ENCODE measurements at places on chromosomes 16 and 17.

- DNase-seq, result no peak
Observed at GRCh38 chr16:8571061-8571596, 19.2 kb downstream of the TMEM114 start.

GRCh38 chr16:78764478-78764877 lies 665.0 kb downstream of the WWOX start:
- DNase-seq, result no peak

DNA sequence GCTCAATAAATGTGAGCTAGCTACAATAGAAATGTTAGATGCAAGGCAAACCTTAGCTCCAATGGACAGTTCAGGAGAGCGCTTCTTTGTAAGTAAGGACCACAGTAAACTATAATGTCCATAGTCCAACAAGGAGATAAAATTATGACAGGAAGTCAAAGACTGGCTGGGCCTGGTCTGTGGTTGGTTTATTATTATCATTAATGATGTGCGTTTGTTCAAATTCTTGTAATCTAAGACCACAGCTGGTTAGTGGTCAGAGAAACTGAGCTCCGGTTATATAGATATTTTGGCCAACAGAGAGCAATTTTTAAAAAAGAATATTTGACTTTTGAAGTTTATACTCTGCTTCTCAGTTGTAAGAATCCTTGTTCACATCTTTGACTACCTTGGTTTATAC lies 4.7 kb upstream of the CMTM2 start:
- no peak for DNase-seq

- DNase-seq, result no peak
Observed at GRCh38 chr17:3727041-3727440, 3.3 kb downstream of the HASPIN start.

DNA sequence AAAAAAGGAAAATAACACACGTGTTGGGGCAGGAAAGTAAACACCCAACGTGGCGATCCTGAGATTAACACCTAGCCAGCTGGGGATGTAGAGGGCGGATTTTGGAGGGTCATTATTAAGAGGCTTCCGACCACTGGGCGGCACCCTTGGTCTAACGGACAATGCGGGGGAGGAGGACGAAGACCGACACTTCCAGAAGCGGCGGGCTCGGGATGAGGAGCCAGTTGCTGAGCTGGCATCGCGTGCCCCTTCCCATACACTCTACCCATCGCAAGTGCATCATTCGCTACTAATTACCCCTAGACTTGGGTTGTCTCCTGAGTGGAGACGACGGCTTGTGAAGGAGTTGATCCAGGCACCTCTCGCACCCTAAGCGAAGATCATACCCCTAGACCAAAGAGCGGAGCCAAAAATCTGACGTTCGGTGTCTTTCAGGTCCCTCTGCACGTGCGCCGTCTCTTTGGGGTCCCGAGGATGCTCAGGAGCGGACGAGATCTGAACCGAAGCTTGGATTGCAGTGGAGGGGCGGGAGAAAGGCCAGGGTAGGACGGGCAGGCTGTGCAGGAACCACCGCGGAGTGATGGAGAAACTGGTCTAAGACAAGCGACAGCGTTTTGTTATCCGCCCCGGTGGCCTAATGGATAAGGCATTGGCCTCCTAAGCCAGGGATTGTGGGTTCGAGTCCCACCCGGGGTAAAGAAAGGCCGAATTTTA lies 17.6 kb downstream of the ZNF213 start:
- DNase-seq, result peak; percentile 87

DNA sequence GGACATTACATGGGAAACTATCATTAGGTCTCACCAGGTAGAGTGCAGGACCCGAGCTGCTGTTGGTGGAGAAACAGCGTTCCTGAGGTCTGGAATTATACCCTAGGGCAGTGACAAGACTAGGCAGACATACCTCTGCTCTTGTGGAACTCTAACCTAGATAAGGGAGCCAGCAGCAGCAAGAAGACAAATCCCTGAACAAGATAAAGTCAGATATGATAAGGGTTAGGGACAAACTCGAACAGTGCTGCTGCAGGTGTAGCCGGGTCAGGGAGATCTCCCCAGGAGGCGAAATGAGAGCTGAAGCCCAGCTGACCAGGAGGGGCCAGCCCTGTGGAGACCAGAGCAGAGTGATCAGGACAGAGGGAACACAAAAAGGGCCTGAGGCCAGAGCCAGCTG lies 34.7 kb downstream of the ARSG start:
- no peak for DNase-seq

DNA sequence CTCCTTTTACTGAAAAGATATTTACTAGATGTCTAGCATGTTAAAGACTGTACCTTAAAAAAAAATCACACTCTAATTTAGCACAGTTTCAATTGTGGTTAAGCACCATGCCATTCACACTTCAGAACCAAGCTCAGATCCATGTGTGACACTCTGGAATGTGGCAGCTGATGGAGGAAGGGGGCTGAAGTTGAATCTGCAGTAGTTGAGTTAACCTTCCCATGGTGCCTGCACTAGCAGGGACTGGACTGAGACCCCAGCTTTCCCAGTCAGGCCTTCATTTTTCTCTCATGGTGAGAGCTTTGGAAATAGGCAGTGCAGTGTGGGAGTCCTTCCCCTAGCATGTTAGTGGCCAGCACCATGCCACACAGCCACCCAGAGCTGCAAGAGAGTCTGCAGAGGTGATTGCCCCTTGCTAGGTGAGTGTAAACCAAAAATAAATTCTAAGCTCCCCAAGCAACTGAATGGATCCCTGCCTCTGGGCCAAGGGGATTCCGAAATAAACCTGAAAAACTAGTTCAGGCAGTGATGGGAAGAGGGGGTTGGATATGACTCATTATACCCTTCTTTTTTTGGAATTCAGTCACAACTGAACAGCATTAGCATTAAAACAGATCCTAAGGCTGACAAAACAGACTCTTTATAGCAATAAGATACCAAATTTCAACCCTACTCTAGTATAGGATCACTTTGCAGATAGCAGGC lies 208.5 kb downstream of the WWOX start:
- DNase-seq, result no peak

- no peak for DNase-seq
Observed at GRCh38 chr16:50697881-50698767, 4.7 kb downstream of the NOD2 start.

GRCh38 chr17:13222975-13223374 lies 205.1 kb upstream of the ELAC2 start:
- DNase-seq, result no peak

DNA sequence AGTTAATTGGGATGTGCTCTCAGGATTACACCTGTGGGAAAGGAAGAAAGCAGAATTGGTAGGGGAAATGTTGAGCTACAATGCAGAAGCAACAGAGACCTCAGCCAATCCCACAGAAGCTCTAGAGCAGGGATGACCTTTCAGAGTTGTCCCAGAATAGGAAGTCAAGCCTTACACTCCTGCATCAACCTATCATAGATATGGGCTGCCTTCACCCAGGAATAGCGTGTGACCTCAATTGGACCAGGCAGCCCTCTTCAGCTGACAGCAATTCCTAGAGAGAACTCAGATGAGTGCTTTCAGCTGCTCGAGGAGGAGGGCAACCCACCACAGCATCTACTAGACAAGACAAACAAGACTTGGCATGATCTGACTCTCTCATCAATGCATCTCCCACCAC lies 189.7 kb downstream of the TMEM132E start:
- no peak for DNase-seq

DNA sequence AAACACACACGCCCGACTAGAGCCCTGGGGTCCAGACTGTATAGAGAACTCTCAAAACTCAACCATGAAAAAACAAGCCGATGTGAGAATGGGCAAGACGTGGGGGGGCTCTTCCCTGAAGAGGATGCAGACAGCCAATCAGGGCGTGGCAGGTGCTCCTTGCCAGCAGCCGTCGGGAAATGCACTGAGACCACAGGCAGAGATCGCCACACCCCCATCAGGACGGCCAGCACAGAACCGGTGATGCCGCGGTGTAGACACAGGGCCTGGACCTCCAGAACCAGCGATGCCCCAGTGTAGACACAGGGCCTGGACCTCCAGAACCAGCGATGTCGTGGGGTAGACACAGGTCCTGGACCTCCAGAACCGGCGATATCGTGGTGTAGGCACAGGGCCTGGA lies 169.2 kb downstream of the LAT start:
- DNase-seq, result no peak

DNA sequence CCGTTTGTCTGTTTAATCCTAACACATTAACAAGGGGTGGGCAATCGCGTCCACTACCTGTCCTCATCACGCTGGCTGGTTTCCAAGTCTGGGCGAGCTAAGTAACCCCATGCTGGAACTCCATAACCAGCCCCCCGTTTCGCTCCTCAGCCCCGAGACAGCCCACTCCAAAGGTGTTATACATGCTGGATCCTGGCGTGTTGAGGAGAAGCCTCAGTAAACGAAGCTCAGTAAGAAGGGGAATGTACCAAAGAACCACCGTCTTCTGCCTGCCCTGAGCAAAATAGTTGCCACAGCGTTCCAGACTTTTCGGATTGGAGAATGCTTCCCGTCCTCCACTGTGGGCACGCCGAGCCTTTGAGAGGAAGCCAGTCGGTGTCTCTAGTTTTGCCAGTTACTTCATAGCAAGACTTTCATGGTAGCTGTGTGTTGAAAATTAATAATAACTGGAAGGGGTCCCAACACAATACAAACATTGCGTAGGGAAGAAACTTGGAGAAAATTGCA lies 16.1 kb upstream of the C17orf78 start:
- no peak for DNase-seq

DNA sequence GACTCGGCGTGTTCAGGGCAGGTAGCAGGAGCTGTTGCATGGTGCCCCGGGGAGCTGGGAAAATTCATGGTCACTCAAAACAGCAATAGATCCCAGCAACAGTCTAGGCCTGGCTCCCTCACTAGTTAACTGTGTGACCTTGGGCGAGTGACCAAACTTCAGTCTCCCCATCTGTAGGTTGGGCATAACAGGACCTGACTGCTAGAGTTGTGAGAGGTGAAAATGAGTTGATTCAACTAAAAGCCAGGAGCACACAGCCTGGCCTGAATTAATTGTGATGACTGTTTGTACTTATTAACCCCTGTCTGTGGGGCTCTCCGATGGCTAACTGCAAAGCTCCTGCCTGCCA lies 306.9 kb downstream of the SOX9 start:
- no peak for DNase-seq

DNA sequence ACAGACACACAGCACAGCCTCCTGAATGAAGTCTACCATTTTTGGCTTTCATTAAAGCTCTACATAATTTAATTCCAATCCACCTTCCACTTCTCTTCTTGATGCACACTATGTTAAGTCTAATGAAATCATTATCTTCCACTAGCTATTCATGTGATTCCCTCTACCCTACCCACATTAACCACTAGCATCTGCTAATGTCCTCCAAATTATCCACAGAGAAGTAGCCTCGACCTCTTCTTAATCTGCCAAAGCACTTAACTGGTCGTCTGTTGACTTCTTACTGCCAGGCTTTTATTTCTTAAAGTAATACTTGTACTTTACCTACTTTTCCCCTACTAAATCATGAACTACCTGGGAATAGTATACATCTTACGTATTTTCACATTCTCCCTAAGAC lies 91.8 kb downstream of the NCOR1 start:
- no peak for DNase-seq

DNA sequence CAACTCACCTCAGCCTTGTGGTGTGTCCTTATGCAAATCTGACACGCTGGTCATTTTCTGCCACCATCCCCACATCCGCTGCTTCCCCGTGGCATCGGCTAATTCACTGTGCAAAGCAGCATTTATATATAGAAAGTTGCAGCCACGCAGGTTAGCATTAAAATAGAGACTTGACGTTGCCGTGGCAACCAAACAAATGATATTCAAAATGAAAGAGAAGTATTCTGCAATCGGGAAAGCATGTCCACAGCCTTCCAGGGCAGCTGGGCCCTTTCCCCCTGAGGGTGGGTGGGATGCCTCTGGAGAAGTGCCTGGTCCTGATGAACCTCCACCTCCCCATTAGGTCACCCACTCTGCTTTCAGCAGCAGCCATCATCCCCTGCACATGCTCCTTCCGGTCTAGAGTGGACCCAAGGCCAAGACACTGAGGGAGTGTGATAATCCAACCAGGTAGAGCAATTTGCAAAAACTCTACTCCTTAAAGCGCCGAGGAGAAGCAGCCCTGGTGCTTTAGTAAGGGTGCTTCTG lies 138.7 kb downstream of the GAS7 start:
- DNase-seq, result no peak

GRCh38 chr16:84446084-84446483 lies 58.4 kb downstream of the MEAK7 start:
- no peak for DNase-seq

- no peak for DNase-seq
Observed at GRCh38 chr17:58944166-58944565, 162.5 kb downstream of the TRIM37 start.
